Lung (tissue), 17 donors: ENCODE measurements at places on chromosomes 11 and 22. TPM values are rescaled to one million over a fixed set of nuclear protein-coding genes. Genes with fewer than 3 reads are reported as not detected.

DEFB131B gene
- not detected for total RNA-seq

GRCh38 chr11:128911701-128912100 lies 20.5 kb downstream of the KCNJ5 start:
- H3K27ac ChIP-seq = no peak overlapping the region
- H3K27me3 ChIP-seq = no peaks in the 10 kb centered on the region
- H3K36me3 ChIP-seq = no peaks in the 10 kb centered on the region
- no peak for DNase-seq
- H3K4me3 ChIP-seq = no peak overlapping the region

GRCh38 chr22:45636683-45637082 lies 35.0 kb upstream of the ATXN10 start:
- H3K27me3 ChIP-seq = no peaks in the 10 kb centered on the region
- no peaks in the 10 kb centered on the region for H3K36me3 ChIP-seq
- peaks cover 2% of the 10 kb centered on the region for H3K4me1 ChIP-seq
- no peak overlapping the region for H3K4me3 ChIP-seq

DNA sequence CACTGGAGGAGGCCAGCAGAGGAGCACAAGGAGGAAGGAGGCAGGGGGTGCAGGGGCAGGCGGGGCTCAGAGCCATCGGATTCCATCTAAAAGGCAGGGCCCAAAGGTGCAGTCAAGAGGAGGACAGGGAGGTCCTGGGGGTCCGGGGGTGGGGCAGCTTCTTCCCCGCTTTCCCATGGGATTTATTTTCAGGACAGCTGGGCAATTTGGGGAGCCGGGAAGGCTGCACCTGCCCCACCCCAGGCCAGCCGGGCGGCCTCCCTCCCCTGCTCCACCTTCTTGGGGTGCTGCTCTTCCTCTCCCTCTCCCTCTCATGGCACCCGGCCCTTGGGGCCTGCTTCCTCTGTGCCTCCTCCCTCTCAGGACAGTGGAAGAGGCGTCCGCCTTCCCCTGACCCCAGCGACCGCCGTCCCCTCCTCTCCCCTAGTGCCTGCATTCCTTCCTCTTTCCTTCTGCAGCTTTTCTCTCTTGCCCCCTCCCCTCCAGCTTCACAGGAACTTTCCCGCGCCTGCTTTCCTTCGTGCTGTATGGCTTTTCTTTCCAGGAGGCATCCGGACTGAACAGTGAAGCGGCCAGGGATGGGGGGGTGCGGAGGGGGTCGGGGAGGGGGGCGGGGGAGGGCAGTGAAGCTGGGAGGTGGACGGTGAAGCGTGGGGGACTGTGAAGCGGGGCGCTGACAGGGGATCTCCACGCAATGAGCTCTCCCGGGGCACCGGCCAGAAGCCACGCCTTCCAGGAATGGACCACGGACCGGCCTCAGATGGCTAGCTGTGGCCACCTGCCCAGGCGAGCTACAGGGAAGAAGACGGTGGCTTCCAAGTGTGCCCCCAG lies 26.9 kb downstream of the APOBEC3H start:
- no peak overlapping the region for H3K27ac ChIP-seq
- H3K27me3 ChIP-seq = no peaks in the 10 kb centered on the region
- DNase-seq = no peak
- no peaks in the 10 kb centered on the region for H3K4me1 ChIP-seq

GRCh38 chr11:12811861-12812260 lies 137.6 kb downstream of the TEAD1 start:
- H3K4me3 ChIP-seq = no peak overlapping the region
- no peaks in the 10 kb centered on the region for H3K36me3 ChIP-seq
- DNase-seq = no peak
- H3K27me3 ChIP-seq = no peaks in the 10 kb centered on the region

- H3K4me1 ChIP-seq = peaks cover 22% of the 10 kb centered on the region
- H3K4me3 ChIP-seq = no peak overlapping the region
- no peaks in the 10 kb centered on the region for H3K27me3 ChIP-seq
- H3K27ac ChIP-seq = no peak overlapping the region
Measured at GRCh38 chr22:30858976-30859713, 109.4 kb downstream of the MORC2 start.

DNA sequence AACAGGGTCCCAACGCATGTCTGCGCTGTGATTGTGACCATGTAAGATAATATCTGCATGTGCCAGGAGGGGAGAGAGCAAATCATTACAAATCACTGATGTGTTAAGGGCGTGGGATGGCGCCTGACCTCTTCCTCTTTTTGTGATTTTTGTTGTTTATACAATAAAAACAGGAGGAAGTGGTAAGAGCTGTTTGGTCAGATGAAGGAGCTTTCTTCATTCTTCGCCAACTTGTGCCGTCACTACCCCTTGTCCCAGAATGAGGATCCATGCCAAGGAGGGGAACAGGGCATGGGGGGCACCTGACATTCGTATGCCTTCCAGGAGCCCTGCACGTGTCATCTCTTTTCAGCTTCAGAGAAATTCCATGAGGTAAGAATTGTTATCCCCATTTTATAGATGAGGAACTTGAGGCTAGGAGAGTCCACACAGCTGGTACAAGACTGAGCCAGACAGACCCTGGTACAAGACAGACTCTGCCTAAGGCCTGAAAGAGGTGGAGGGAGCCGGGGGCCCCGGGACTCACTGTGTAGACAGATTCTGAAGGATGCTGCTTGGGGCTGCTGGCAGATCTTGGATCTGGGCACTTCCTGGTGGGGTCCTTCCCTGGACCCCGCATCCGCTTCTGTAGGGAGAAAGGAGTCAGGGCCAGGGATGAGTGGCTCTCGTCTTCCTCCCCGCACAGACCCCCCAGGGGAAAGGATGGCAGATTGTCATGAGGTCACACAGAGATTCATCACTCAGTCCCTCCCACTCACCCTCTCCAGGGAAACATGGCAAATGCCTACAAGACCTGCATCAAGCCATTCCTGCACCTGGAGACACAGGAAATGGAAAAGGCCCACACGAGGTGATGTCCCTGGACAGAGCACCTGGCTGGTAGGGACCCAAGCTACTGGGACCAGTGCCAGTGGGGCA lies 34.6 kb downstream of the NFAM1 start:
- peaks cover 6% of the 10 kb centered on the region for H3K4me1 ChIP-seq
- no peaks in the 10 kb centered on the region for H3K27me3 ChIP-seq
- H3K36me3 ChIP-seq = no peaks in the 10 kb centered on the region
- DNase-seq = peak; percentile 29
